ENCODE measurements at places on chromosomes 3 and 15.

- DNase-seq = no peak
Measured at GRCh38 chr3:58661836-58662420, 4.6 kb downstream of the FAM3D start.

GRCh38 chr15:96326328-96327154, 4.0 kb upstream of the NR2F2 start:
- DNase-seq = no peak

GRCh38 chr3:79490165-79491028, 277.4 kb downstream of the ROBO1 start:
- DNase-seq = no peak

GRCh38 chr15:45186771-45187577, 792 bp downstream of the SHF start:
- DNase-seq = no peak

- no peak for DNase-seq
Measured at GRCh38 chr3:182686033-182686886, 107.0 kb upstream of the ATP11B start.

DNA sequence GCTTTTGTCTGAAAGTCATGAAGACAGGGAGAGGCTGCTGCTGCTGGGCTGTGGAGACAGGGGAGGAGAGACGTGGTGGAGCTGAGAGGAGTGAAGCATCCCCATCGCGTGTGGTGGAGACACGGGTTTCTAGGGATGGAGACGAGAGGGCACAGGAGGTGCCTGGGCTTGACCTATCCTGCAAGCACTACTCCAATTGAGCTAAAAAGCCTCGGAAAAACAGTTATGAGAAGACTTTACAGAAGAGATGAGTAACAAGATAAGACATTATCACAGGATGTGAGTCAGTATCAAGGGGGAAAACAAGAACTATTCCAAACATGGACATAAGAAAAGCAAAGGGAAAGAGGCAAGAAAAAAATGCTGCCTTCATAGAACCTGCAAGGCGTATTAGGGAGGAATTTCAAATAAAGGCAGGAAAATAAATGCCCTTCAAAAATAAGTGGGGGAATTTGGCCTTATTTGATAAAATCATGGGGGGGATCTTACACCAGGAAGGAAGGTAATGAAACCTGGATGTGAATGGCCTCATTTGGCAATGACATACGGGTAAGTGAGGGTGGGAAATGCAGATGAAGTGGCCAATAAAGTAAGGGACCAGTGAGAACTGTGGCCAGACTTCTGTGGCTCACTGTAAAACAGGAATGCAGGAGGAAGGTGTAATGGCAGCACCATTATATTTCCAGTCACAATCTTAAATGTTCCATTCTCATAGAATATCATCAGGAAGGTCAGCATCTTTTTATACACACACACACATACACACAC, 97.9 kb downstream of the PLD1 start:
- no peak for DNase-seq

DNA sequence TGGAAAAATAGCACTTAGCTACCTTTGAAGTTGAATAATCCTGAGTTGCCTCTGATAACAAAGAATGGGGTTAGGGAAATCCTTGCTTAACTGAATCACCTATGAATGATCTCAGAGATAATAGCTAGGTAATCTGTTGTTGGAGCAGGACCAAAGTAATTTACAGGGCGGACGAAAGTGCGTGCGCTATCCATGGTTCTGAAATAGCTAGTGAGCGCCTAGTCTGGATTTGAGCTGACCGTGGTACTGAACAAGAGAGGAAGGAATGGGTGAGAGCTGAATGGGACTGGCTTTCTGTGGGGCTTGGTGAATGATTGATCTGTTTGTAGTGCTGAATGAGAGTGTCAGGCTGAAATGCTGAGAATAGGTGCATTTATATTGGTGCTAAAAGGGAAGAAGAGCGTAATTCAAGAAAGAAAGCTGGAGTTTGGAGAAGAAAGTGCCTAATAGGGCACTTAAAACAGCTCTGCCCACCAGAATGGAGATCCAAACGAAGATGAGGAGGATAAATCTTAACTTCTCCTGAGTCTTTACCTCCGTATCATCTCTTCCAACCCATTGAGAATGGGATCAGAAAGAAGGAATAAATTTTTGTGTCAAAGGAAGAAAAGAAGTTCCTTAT, 10.1 kb downstream of the SCN10A start:
- no peak for DNase-seq

- DNase-seq = no peak
Measured at GRCh38 chr3:24387493-24387892, 107.2 kb downstream of the THRB start.

GRCh38 chr3:85691196-85691595, 732.4 kb downstream of the CADM2 start:
- DNase-seq = no peak

DNA sequence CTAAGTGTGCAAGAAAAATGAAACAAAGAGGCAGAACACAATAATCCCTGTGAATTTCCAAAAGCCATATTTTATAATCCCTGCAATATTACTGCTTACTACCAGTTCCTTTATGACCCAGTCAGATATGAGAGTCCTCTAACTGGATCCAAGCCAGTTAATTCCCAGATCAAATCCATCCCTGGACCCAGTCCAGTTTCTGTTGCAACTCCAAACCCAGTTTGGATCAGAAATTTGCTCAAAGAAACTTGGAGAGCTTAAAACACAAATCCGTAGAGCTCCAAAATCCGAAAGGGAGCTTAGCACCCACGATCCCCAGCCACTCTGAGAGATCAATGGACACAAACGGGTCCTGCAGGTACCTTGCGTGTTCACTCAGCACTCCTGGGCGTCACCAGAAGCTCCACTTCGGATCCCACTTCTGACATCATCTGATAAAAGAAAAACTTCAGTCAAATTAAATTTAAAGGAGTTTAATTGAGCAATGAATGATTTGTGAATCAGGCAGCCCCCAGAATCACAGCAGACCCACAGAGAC, 32.6 kb upstream of the THUMPD3 start:
- DNase-seq = no peak

DNA sequence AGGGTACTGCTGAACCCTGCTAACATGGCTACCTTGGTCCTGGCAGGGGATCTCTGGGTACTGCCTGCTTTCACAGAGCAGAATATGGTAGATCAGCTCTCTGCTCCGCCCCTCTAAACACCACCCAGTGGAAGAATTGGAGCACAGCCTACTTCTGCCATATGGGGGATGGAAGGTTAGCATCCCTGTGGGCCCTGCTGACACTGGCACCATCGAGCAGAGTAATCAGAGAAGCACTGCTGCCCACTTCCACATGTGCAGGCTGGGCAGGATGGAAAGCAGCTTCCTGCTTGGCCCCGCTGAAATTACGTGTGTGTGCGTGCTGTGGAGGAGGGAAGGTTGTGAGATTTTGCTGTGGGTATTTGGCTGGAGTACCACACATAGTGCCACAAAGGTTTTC, 24.8 kb downstream of the CCR1 start:
- no peak for DNase-seq

GRCh38 chr3:186596568-186597287, 16.1 kb upstream of the AHSG start:
- DNase-seq = no peak

GRCh38 chr3:156685752-156686151, 11.4 kb downstream of the TIPARP start:
- no peak for DNase-seq

GRCh38 chr3:133455960-133456359, 56.1 kb downstream of the BFSP2 start:
- DNase-seq = no peak

- DNase-seq = no peak
Measured at GRCh38 chr3:17831366-17831765, 88.9 kb upstream of the TBC1D5 start.

DNA sequence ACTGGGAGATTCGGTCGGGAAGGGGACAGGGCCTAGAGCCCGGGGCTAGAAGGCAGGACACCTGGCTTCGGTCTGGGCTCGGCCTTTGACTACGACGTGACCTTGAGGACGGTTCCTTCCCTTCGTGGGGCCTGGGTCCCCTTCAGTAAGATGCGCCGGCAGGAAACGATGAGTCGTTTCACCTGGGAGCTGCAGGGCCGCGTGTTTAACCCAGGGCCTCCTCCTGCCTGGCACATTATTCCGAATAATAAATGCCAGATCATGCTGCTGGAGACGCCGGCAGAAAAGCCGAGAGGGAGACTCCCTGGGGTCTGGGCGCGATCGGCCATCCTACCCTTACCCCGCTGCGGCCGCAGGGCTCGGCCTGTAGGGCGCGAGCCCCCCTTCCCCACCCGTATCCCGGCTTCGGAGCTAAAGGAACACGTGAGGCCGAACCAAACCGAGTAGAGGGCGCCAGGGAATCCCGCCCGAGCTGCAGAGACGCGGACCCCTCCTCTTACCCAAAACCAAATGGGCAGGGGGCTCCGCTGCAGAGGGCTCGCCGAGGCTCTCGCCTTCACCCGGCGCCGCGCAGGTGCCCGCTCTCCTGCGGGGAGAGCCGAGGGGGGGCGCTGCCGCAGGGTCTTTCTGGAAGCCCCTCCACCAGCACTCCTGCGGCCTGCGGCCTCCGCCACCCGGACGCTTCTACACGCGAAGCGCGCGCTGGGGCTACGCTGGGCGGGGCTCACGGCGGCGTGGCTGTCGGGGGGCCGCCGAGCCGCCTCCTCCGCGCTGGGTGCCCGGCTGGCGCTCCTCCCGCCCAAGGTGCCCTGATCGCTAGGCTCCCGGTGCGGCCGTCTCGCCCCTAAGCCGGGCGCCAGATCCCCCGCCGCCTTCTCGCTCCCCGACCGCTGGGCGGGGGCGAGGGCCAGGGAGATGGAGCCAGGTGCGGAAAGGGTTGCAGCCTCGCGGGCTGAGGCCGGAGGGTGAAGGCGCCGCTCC, at the start of gene BDH1:
BDH1 (minus strand) TSS at position 688 of the 981 bp plus-strand sequence. CDS start 9,525 bp downstream, outside the sequence.
- peak; percentile 35 for DNase-seq

DNA sequence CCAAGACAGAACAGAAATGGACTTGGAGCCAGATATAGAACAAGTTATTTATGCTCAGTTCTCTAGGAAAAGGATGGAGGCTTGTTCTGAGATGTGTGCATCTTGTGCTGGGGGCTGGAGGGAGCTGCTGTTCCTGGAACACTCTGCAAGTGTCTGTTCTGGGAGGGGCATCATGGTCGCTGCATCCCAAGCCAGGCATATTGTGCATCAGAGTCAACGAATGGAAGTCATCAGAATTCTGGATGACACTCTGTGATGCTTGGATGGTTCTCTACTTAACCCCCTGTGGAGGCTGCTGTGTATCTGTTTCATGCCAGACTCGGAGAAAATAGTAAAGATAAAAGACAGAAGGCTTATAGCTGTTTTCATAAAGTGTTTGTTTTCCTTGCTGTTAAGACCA, 34.7 kb downstream of the RPL22L1 start:
- no peak for DNase-seq

DNA sequence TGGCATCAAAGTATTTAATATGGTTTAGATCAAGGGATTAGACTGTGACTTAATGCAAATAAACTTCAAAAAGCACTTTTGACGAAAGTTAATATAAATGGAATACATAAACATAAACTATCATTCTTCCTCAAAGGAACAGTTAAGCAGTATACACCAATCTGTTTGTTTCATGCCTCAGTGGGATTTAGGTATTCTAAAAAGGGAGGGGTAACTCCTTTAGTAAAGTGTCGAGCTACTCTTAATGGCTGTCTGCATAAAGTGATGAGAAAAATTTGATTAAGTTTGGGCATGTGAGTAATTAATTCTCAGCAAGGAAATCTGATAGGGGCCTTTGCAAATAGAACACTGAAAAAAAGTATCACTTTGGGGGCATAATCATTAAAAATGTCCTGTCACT, 176.9 kb downstream of the FRMD5 start:
- no peak for DNase-seq

DNA sequence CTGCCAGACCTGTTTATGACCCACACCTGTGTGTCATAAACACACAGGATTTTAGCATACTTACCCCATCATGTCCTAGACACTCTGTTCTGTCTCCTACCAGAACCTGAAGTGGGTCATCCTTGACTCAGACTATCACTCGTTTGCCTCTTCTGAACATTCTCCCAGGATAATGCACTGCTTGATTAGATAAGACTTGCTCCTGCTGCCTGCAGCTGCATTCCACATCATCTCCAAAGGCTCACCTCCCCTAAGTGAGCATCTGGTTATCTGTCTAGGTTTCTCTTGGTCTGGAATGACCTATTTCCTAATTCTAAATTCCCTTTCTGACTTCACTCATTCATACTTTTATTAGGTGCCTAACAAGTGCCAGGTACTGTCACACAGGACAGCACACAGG, 332.1 kb downstream of the NTRK3 start:
- DNase-seq = no peak

DNA sequence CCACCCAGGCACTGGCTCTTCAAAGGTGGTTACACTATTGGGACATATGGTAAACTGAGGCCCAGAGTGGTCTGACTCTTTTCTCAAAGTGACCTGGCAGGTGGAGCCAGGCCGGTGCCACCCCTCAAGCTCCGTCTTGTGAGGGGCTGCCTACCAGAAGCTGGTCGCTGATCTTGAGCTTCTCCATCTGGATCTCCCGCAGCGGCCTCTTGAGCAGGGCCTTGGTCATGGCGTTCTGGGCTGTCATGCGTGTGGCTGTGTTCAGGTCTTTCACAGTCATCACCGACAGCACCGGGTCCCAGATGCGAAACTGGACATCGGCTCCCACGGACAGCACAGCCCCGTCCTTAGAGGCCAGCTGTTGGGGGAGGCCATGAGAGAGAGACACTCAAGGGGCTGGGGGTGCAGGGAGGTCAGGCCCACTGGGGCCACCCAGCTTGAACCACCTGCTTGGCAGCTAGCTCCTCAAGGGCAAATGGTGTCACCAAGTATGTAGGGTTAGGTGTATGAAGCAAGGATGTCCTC, 3.6 kb downstream of the STOML1 start:
- no peak for DNase-seq

DNA sequence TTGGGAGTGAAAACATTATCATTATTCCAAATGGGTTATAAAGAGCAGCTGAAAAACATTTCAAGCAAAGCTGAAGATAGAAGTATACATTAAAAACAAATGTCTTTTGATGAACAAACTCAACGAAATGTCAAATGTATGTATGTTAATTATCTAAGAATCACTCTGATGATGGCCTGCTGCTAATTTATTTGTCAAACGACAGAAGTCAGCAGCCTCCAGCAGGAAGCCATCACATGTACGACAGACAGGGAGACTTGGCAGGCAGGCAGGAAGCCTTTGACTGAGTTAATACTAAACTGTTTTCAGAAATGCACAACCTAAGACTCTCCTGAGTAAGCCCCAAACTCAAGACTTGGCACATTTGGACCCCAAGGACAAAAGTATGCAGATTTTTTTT, 491.1 kb downstream of the ZNF385D start:
- DNase-seq = no peak

DNA sequence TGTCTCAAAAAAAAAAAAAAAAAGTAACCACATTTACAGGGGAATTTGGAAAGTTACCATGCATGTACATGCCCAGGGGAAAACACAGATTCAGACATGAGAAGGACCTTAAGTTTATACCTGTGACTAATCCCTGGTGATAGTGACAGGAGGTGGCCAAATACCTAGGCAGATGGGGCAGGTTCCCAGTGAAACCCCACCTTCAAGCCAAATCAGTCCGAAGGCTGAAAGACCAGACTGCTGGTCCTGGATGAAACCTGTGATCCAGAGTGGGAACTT, 15.8 kb downstream of the SPCS1 start:
- no peak for DNase-seq

GRCh38 chr3:154730186-154730585, 300.2 kb upstream of the GPR149 start:
- DNase-seq = no peak
